ENCODE measurements at places on chromosomes 2 and 18.
A peak's percentile ranks its signal among the peaks of the same experiment; 100 is the strongest.

DNA sequence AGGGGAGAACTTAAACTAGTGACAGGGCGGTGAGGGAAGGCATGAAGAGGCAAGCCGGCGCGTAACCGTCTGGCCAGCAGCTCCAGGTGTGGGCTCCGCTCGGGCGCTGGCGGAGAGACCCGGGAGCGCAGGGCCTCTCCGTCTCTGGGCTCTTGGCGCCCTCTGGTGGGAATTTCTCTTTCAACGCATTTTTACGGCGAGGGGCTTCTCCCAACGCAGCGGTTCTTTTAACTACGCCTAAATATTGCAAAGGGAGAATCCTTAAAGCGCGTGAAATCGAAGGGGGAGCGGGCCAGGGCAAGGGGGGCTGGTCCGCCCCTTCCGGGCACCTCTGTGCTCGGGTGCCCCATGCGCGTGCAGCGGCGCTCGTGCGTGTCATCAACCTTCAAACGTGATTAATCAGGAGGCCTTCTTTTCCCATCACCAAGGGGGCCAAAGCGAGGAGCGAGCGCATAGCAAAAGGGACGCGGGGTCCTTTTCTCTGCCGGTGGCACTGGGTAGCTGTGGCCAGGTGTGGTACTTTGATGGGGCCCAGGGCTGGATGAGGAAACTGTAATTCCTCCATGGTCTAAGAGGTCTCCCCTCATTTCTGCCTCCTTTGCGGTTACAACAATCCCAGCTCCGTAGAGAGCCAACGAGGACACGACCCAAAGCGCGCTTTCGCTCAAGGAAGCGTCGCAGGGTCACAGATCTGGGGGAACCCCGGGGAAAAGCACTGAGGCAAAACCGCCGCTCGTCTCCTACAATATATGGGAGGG is 762 bp upstream of the GAD1 start:
- peak; percentile 79 for DNase-seq

DNA sequence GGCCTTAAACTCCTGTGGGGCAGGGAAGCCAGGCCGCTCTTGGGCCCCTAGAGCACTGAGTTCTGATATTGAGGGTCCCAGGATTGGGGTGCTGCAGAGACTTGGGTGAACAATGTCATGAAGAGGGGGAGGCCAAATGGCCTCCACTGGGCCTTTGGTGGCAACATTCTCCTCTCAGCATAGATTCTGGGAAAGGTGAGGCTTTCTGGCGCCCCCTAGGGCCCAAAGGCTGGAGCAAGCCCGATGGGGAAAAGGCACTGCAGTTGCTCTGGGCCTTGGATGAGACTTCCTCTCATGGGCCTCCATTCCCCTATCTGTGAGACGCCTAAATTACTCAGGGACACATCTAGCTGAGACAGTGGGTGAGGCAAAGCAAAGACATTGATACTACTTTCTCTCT is 84.8 kb downstream of the ACAA2 start:
- peak; percentile 78 for DNase-seq

DNA sequence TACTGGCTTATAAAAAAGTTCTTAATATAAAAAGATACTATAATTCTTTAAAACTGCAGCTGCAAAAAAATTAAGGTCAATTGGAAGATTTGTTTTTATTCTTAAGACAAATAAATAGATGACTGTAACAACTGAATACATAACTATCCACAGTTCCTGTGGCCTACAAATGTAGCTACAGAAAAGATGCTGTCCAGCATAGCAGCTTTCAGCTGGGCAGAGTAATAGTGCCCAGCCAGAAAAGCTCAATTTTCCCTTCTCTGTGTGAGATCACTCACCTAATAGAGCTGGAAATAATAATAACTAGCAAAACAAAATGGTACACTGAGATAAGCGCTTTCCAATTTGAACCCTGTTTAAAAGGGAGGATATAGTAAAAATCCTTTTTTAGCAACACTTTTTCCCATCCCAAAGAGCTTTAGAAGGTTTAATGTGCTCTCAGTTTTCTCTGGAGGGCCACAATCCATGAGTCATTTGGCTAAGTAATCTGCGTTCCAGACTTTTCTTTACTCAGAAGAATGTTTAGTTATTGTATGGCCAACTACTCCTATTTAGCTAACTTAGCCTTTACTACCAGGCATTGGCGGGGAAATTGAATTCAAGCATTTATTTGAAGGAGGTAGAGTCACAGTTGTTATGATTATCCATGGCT is 158.1 kb upstream of the SLC39A10 start:
- no peak for DNase-seq

DNA sequence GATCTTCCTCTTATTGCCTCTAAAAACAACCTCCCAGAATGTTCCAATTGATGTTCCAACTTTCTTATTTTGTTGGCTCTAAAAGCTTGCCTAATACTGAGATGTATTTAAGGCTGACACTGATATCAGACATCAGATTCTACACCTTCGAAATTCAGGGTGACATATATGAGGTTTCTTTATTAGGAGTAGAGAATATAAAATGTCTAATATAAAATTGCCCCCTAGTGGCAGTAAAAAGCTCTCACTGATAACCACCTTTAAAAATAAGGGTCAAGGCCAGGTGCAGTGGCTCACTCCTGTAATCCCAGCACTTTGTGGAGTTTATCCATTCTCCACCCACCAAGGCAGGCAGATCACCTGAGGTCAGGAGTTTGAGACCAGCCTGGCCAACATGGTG is 789.7 kb upstream of the SLC39A10 start:
- no peak for DNase-seq

- no peak for DNase-seq
These were observed 69.1 kb downstream of the ACKR3 start for GRCh38 chr2:236638707-236639106.

DNA sequence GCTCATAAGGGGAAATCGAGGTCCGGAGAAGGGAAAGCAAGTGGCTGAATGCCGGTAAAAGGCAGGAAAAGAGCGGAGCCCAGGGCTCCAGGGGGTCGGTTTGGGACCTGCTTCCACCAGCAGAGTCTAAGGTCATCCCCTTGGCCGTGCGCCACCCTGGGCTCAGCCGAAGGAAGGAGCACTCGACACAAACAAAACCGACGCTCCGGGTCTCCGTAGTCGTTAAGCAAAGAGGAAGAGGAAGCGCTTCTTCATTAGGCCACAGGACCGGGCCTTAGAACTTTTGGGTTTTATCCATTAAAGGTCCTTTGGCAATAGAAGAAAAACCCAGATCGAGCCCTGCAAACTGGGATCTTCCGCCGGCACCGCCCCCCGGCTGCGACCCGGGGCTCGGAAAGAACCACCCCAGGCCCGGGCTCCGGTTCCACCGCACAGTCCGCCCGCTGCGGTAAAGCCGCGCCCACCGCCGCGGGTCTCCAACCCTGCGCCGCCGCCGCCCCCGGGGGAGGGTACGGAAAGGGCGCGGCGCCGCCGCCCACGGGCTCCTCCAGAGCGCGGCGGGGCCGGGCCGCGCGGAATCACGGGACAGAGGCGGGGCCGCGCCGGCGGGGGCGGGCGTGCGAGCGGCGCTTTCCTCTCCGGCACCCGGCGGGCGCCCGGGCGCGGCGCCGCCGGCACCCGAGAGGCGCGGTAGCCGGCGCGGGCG is at the start of gene TTL:
Gene TTL (plus strand): TSS at position 629 of the 706 bp plus-strand sequence. CDS start 189 bp downstream, outside the sequence.
- peak; percentile 82 for DNase-seq

GRCh38 chr2:133495226-133495625 is 73.0 kb downstream of the NCKAP5 start:
- no peak for DNase-seq

DNA sequence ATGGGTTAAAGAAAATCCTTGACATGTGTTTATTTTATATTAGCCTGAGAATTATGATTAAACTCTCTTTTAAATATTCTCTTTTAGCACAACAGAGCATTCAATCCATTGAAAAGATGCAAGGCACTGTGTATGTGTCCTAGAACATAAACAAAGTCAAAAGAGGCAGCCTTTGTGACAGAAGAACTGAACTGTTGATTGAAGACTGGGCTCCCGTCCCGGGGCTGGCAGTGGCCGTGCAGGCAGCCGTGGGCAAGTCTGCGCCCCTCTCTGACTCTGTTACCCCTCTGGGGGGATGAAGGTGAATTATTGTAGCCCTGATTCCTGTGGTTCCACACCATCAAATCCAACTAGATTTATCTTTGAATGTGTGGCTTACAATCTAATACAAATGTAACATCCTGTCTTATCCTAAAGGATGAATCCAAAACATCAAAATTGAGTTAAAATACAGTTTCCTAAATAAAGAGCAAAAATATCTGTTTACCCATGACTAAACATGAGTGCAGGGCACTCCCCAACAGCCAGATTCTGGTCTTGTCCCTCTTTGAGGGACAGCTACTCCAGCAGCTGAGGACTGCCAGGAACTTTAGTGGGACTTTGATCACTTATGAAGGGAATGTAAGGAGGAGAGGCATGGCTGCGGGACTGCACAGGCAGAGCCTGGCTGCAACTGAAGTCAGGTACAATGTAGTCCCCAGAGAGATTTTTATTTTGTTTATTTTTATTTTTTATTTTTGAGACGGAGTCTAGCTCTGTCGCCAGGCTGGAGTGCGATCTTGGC is 37.3 kb upstream of the SH3BP4 start:
- no peak for DNase-seq

DNA sequence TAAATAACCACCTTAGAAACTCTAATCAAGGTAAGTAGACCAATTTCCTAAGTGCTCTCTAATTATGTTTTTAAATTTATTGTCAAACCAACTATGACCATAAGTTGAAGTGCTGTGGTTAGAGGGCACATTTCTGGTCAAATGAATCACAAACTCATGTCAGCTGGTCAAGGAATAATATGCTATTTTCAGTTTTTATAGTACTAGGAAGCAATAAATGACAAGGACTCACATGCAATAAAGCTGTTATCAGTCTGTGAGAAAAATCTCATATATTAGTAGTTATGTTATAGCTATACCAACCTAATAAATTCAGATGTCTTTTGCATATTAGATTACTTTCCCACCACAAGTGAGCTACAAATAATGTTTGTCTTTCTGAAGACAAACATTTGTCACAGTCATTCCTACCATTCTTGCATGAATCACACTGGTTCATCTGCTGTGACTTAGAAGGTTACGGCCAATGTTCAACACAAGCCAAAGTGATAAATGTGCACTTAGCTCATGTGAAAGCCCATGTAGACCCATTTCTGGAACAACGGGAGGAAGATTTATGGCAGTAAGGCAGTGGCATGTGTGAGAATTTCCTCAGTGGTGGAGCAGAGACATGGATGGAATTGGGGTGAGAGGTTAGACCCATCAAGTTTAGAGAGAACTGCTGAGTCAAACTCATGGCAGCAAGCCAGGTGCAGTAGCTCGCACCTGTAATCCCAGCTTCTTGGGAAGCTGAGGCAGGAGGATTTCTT is 27.4 kb upstream of the CCNYL1 start:
- DNase-seq, result no peak

DNA sequence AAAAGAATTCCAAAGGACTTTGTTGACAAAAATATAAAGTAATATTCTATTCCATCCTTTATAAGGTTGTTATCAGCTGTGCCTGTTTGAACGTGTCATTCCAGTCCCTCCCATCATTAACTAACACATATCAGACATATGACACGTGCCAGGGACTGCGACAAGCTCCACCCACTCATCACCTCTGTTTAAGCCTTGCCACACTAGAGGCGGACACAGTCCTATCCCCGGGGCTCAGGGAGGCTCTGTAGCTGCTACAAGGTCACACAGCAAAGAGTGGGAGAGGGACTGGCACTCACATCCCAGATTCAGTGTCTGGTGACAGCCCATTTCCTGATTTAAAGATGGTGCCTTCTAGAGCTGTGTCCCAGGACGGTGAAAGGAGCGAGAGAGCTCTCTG is 30.0 kb downstream of the TBC1D8 start:
- DNase-seq, result no peak

DNA sequence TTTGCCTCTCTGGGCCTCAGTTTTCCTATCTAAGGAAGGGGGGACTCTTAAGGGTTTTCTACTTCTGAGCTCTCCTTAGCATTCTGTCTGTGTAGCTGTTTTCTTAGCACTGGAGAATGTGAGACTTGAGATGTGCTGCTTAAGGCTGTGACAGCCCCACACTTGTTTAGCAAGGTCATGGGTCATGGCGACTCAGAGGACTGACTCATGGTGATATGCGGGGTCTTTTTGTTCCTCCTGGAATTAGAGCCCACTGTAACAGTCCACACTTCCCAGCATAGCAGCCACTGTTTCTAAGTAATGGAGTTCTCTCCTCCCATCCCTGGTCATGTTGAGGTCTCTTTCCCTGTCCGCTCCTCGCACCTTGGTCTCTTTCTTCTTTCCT is 4.1 kb upstream of the LPIN1 start:
- DNase-seq, result no peak

DNA sequence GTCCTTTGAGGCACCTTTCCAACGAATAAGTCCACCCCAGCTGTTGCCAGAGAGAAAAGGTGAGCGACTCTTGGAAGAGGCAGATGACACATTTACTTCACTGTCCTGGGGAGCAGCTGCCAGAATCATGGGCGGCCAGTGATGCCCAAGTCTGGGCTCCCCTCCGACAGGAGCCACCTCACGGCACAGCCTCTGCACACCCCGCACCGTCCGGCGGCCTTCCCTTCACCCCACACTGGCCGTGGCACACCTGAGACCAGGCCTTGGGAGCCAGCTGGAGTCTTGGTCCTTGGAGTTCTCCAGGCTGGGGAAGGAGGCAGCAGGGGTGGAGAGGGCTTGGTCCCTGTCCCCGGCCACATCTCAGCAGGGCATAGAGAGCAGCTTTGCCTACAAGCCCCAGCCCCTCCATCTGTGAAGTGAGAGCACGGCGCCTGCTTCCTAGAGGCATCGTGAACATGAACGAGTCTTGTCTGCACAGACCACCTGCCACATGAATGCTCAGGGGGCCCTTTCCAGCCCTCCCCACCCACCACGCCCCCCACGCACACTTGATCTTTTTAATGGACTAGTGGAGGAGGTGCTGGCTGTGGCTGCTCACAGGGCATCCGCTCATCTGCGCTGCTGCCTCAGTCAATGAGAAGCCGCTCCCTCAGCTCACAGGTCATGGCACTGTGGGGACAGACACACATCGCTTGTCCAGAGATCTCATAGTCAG is 400.2 kb upstream of the MYT1L start:
- DNase-seq, result no peak

GRCh38 chr2:224223851-224224555 is 177.9 kb downstream of the FAM124B start:
- no peak for DNase-seq

DNA sequence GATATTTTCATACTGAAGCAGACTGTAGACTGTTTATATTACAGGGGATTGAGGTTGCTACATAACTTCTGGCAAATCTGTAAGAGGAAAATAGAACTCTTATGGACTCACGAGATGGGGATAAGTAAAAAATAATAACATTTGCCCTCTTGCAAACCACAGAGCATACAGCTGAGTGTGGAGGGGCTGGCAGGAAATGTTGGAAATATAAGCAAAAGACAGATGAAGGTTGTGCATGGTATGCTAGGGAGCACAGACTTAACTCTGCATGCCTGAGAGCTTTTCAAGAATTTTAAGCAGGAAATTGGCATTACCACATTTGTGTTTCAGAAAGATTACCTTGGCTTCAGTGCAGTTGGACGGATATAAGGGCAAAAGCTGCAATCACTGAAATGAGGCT is 411.1 kb downstream of the RAD51AP2 start:
- no peak for DNase-seq
